ENCODE measurements at places on chromosomes 2 and 18.

DNA sequence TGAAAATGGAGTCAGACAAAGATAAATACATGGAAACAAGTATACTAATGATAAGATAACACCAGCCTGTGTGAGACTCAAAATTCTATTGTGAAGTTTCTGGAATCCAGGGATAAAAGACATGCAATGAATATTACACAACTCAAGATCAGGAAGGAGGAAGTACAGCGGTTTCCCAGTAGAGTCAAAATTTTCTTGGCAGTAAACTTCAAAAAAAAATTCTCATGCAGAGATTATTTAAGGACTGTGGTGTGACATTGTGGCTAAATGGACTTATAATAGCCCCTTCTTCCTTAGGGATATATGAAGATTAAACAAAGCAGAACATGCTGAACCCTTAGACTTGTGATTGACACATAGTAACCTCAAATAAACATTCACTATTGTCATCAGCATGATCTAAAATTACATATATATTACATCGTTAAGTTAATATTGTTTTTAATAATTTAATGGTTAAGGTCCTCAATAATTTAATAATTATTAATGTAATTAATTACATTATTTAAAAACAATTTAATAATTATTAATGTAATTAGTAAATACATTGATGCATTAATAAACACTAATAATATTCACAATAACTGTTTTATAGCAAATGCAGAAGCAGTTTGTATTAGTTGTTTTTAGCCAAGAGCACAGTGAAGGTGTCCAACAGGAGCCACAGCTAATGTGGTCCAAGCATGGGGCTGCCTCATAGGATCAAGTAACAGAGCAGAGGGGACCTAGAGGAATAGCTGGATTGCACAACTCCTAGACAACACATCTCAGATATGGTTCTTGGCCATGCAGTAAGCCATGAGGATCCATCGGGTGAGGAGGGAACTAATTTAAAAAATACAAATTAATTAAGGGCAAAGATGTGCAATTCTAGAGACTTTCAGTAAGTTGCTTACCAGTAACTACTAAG, 77.3 kb downstream of the POLE4 start:
- DNase-seq: no peak

DNA sequence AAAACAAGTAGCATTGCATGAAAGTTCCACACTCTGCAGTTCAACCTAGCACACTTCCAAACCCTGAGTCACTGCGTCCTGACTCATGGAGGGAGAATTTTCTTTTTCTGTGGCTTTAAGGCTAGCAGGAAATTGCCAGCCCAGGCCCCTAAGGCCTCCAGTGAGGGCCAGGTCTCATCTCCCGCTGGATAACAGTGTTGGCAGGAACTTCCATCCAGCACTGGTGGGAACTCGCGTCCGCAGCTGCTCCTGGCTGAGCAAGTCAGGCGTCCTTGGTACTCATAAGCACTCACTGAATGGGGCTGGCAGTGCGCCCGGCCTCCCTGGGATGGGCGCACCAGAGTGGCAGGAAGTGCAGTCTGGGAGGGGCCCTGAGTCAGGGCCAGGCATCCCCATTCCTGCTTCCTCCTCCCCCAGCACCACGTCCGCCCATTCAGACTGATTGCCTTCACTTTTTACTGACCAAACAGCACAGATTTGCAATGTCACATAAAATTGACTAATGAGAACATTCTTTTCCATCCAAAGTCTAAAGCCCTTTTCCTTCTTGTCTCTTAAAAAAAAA, 14.3 kb downstream of the MALL start:
- DNase-seq: peak; percentile 2

DNA sequence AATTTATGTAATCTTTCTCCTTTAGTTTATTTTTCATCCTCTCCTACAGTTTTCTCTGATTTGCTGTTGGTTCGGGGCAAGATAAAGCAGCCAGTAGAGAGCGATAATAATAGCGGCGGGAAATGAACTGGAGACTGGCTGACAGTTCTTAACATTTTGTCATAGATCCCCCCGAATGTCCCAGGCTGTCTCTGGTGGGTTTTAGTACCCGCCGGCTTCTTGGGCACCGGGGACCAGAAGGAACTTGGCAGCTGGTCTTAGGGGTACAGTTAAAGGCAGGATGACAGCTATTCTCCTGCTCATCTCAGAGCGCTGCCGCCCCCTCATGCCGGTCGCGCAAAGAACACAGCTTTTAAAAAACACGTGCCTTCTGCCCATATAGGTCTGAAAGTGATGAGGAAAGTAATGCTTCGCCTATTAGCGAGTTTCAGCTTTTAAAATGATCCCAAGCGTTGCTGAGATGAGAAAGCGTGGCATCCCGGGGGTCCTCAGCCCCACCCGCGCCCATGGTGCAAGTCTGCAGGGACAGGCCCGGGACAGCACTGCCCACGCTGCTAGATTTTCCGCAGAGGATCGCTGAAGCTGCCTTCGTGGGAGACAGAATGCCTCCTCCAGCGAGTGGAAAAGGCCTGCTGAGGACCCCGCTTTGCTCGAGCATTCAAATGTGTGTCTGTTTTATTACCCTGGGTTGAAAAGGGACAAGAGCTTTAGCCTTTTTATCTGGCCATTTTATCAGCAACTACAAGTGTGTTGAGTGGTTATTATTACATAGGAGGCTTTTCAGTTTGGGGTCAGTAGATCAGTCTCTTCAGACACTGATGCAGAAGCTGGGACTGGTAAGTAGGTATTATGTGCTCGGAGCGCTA, 3.8 kb downstream of the ONECUT2 start:
- DNase-seq: no peak

DNA sequence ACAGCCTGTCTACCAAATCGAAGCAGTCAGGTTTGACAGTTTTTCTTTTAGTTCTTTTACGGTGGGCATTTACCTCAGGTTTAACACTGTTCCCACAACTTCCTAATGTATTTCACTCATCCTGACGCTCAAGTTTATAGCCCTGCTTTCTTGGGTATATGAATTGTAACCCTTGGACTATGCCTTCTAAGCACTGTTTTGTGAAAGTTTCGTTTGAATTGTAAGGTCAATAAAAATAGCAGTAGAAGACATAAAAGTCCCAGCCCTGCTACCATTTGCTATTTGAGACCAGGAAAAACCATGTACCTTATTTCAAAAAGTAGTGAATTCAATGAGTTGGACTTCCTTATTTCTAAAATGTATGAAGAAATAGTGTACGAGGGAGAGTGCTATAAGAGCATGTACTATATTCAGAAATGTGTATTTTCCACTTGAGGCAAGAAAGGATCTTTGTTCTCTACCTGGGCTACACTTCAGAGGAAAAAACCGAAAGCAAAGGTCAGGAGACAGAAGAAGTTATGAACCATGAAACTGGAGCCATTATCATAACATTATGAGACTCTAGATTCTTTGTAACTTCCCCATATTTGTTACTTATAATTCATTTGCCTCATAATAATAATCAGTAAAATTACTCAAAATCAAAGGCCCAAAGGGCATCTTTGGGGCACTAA, 1.9 kb upstream of the ZC3H15 start:
- no peak for DNase-seq

DNA sequence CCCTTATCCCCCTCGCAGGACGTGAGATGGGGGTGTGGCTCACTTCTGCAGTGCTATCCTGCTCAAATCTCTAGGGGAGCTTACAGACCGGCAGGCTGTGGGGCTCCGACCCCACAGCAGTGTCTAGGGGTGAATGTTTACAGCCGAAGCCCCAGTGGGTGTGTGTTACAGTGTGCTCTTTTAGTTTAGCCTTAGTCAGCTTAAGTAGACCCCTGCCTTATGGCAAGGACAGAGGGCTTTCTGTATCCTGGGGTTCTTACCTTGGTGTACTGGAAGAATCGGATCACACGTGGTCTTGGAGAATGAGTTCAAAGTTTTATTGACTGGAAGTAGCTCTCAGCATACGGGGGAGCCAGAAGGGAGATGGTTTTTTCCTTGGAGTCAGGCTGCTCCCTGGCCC, 348.2 kb upstream of the GYPC start:
- DNase-seq: no peak

- no peak for DNase-seq
Measured at GRCh38 chr2:169397697-169398096, 35.4 kb upstream of the LRP2 start.

Data from CMK (cell line).